ENCODE measurements at places on chromosomes 12 and 14. TPM values are rescaled to one million over a fixed set of nuclear protein-coding genes. Genes with fewer than 3 reads are reported as not detected.

OTOGL gene
- polyA plus RNA-seq, result 0.08 TPM

RNASE1 gene
- polyA plus RNA-seq, result not detected

IL22 gene
- polyA plus RNA-seq, result not detected

KSR2 gene
- polyA plus RNA-seq, result 0.01 TPM

HCAR1 gene
- polyA plus RNA-seq, result 0.10 TPM

WNT5B gene
- polyA plus RNA-seq, result 11.9 TPM

KRT77 gene
- polyA plus RNA-seq, result 1.3 TPM

ALDH2 gene
- 40.1 TPM for polyA plus RNA-seq

C14orf132 gene
- polyA plus RNA-seq, result 0.53 TPM

KRT73 gene
- polyA plus RNA-seq, result not detected

OR4K1 gene
- not detected for polyA plus RNA-seq

ASIC1 gene
- polyA plus RNA-seq, result 5.7 TPM

C12orf54 gene
- 3.3 TPM for polyA plus RNA-seq
